ENCODE measurements at places on chromosomes 16 and 17.
A peak's percentile ranks its signal among the peaks of the same experiment; 100 is the strongest.

- no peak for DNase-seq
Observed at GRCh38 chr16:75109732-75110243, 6.8 kb downstream of the LDHD start.

DNA sequence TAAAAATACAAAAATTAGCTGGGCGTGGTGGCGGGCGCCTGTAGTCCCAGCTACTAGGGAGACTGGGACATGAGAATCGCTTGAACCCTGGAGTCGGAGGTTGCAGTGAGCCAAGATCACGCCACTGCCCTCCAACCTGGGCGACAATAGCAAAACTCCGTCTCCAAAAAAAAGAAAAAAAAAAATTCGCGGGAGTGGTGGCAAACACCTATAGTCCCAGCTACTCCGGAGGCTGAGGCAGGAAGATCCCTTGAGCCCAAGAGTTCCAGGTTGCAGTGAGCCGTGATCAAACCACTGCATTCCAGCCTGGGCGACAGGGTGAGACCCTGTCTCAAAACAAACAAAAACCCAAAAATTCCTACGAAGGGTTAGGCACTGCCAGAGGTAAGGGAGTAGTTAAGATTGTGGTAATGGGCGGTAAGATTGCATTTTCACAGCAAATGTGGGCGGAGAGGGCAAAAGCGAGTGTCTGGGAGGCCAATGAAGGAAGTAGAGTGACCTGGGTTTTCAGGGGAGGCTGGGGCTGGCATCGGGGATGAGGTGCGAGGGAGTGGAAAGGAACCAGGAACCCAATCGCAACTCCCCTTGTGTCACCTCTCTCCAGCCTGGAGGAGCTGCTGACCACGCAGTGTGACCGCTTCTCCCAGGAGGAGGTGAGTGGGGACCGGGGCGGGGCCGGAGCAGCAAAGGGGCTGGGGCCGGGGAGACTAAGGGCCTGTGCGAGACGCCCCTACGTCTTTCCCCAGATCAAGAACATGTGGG, 2.6 kb downstream of the MYL11 start:
- DNase-seq, result no peak

DNA sequence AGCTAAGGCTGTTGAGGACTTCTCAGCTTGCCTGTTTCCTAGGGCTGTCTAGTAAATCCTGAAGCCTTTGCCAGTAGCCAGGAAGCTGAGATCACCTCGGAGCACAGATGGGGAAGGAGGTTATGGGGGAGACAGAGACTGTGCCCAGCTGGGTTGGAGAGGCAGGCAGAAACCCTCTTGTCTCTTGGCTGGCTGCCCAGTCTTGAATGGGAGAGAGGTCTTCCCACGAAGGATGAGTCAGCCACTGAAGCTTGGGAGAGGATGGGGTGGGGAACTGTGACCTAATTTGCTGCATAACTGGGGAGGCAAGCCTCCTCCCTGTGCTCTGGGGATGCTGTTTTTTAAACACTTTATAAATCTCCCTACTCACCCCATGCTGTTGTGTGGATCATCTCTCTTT, 69.8 kb downstream of the SHISA9 start:
- peak; percentile 1 for DNase-seq

DNA sequence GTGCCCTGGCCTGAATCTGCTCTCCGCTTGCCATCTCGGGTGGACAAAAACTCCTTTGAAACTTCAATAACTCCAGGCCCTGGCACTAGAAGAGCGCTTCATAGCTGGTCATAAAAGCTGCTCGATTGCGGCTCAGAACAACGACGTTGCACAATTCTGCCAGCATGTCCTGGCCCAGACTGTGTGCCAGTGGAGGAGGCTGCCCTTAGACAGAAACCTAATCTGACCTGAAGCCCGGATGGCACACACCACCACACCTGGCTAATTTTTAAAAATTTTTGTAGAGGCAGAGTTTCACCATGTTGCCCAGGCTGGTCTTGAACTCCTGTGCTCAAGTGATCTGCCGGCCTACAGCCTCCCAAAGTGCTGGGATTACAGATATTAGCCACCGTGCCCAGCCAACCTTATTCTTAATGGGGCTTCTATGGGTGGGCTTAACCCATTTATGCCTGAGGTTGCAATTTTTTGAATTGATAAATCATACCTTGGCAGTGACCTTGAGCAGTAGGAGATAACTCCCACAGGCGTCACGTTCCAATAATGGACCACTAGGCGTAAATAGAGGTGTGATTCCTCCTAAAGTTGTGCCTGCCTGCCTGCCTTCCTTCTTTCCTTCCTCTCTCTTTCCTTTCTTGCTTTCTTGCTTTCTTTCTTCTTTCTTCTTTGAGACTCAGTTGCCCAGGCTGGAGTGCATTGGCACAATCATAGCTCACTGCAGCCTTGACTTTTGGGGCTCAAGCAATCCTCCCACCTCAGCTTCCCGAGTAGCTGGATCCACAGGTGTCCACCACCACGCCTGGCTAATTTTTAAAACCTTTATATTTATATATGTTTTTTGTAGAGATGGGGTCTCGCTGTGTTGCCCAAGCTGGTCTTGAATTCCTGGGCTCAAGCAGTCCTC, 1.1 kb upstream of the PPL start:
- DNase-seq, result no peak

DNA sequence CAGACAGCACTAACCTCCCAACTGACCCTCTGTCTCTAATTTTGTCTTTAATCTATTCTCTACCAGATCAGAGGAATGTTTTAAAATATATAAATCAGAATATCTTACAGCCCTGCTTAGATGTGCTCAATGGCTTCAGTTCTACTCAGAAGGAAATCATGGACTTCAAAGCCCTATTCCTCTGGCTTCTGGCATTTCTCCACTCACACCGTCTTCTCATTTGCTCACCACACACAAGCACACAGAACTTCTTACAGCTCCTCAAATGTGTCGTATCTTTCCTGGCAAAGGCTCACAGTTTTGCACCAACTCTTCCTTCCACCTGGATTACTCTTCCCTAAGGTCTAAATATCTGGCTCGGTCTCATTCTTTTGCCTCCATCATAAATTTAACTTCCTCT, 71.6 kb upstream of the NUDT7 start:
- no peak for DNase-seq

GRCh38 chr17:30969989-30970830, 629 bp upstream of the RNF135 start:
- no peak for DNase-seq

DNA sequence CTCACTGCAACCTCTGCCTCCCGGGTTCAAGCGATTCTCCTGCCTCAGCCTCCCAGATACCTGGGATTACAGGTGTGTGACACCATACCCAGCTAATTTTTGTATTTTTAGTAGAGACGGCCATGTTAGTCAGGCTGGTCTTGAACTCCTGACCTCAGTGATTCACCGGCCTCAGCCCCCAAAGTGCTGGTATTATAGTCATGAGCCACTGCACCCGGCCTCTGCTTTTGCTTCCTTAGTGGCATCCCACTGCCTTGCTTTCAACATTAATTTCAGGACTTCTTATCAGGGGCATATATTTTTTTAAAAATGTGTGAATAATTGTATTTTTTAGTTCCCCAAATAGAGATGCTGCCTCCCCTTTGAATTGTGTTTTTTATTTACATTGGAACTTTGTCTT, 98.8 kb downstream of the SYCE1L start:
- peak; percentile 82 for DNase-seq

GRCh38 chr17:51147650-51148049, 5.7 kb upstream of the NME1 start:
- no peak for DNase-seq

DNA sequence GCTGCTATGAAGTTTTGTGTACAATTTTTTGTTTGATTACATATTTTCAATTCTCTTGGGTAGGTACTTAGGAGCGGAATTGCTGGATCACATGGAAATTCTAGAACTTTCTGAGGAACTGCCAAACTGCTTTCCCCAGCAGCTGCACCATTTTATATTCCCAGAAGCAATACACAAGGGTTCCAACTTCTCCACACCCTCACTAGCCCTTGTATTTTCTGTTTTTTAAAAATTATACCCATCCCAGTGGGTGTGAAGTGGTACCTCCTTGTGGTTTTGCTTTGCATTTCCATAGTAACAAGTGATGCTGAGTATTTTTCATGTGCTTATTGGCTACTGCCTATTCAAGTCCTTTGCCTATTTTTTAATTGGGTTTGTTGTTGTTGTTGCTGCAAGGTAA, 20.9 kb downstream of the NACA2 start:
- DNase-seq, result no peak

GRCh38 chr16:52561910-52562741, 15.2 kb upstream of the TOX3 start:
- DNase-seq, result no peak

GRCh38 chr17:29585080-29585751, 4.2 kb downstream of the GIT1 start:
- no peak for DNase-seq

DNA sequence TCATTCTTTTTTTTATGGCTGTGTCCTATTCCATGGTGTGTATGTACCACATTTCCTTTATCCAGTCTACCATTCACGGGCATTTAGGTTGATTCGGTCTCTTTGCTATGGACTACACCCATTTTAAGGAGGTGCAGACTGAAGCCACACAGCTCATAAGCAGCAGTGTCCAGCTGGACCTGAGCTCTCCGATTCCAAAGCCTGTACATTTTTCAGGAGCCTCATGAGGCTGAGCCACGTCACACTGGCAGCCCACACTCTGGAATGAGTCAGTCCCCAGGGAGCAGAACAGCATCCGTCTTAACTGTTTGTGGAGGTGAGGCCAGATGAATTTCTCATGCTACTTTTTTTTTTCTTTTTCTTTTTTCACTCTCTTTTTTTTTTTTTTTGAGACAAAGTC, 116.1 kb downstream of the C16orf95 start:
- peak; percentile 99 for DNase-seq

DNA sequence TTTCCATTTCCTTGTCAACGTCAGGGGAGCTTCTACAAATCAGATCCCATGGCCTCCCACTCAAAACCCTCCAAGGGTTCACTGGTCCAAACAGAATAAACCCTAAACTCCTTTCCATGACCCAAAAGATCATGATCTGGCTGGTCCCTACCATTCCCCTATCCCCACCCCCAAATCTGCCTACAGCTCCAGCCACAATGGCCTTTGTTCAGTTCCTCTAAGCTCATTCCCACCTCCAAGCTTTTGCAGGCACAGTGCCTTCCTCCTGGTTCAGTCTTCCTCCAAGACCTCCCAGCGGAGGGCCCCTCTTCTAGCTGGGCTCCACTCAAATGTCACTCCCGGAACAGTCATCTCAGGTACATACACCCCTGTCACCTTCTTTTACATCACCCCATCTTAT, 2.0 kb downstream of the GPRC5B start:
- DNase-seq, result no peak

GRCh38 chr16:8622315-8622656, 788 bp downstream of the METTL22 start:
- DNase-seq, result no peak

DNA sequence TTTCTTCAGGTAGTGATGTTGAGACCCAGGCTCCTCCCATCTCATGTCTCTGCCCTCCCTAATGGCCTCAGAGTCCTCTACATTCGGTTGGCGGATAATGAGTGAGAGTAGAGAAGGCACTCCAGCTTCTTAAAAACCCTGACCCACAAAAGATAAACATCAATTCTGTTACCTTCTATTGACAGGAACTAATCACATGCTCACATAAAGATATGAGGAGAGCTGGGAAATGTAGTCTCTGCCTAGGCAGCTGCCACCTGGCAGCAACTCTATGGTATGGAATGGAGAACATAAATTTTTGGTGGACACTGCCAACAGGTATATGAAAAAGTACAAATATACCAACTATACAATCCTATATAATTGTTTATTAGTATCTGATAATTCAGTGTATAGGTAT, 110.7 kb upstream of the HLF start:
- DNase-seq, result no peak

DNA sequence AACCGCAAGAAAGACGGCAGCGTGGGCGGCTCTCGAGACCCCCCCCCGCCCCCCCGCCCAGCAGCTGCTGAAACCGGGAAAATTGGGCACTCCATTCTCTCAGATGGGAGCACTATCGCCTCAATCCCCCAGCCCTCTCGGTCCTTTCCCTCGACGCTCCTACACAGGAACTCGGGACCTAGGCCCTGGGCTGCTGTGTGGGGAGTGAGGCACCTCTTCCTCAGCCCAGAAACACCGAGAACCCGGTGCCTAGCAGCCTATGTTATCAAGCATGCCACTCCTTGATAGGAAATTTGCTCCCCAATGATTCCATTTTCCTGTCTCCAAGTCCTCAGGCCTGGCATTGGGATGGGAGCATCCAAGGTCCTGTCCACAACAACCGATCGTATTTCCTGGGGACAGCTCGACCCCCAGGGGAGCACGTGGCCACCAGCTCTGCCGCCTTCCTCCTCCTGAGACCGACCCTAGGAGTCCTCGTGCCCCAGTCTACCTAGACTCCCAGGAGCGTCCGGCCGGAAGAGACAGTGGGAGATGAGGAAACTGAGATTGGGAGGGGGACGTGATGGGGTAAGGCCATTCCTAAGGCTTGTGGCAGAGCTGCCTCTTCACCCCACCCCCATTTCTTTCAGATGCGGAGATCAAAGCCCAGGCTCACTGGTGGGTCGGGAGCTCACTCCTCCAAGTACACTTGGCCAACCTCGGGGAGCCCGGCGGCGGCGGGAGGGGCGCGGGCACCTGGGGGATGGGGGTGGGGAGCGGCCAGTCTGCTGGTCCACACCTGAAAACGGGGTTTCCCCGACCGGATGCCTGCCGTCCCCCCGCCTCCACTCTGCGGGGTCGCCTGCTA, 17.5 kb upstream of the CBX8 start:
- no peak for DNase-seq

GRCh38 chr17:19369107-19369778, 6.7 kb upstream of the B9D1 start:
- DNase-seq, result no peak

GRCh38 chr17:67620636-67621035, 97.1 kb upstream of the NOL11 start:
- no peak for DNase-seq

DNA sequence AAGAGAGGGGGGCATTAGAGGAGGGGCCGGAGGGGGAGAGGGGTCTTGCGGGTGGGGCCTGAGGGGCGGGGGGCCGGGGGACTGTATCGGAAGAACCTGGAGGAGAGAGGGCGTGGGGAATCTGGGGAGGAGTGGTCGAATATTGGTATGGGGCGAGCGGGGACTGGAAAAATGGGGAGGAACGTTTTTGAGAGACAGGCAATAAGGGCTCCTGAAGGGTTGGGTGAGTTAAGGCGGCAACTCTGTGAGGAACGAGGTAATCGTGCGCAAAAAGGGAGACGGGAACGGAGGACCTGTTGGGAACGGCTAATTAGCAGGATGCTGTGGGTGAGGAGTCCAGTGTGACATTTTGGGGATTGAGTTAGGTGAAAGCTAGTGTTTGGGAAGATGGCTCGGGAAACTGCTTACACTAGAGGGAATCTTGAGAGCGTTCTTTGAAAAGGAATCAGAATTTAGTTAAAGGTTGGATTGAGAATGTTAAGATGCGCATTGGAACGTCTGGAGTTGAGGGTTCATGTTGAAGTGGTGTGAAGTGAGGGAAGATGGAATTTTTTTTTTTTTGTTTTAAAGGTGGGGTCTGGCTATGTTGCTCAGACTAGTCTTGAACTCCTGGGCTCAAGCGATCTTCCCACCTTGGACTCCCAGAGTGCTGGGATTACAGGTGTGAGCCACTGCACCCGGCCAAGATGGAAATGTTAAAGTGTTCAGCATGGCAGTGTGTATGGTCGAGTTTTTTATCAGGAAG, 662 bp downstream of the WIPF2 start:
- peak; percentile 32 for DNase-seq
